ENCODE measurements at places on chromosomes 3 and 15.

GRCh38 chr15:57606048-57606447 lies 14.3 kb downstream of the MYZAP start:
- peak; percentile 71 for DNase-seq

GRCh38 chr15:101657968-101658784 lies 6.0 kb upstream of the TM2D3 start:
- peak; percentile 27 for DNase-seq

DNA sequence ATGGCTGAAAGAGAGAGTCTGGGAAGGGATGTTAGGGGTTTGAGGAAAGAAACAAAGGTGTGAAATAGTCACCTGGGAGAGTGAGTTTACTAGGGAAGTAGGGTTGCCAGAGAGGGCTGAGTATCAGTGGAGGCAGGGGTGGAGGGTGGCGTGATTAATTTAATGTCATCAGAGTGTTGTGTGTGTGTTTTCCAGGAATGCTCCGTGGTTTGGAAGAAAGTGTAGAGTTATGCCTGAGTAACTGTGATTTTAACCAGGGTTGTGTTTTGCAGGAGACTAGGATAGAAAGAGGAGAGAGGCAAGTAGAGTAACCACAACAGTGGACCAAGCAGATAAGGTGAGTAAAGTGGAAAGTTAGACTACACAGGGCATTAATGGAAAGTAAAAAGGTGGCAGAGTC lies 27.2 kb downstream of the PLD1 start:
- peak; percentile 47 for DNase-seq

- DNase-seq, result no peak
Measured at GRCh38 chr15:53710906-53711305, 48.6 kb downstream of the WDR72 start.

- no peak for DNase-seq
Measured at GRCh38 chr3:21526461-21526860, 224.5 kb downstream of the ZNF385D start.
